Fibroblast of skin of right biceps (primary cell): ENCODE measurements at places on chromosomes 5 and 9.

GRCh38 chr5:173243243-173243830 is 8.3 kb upstream of the NKX2-5 start:
- DNase-seq = no peak

GRCh38 chr9:134947265-134947955 is 29.7 kb upstream of the FCN1 start:
- DNase-seq = no peak

DNA sequence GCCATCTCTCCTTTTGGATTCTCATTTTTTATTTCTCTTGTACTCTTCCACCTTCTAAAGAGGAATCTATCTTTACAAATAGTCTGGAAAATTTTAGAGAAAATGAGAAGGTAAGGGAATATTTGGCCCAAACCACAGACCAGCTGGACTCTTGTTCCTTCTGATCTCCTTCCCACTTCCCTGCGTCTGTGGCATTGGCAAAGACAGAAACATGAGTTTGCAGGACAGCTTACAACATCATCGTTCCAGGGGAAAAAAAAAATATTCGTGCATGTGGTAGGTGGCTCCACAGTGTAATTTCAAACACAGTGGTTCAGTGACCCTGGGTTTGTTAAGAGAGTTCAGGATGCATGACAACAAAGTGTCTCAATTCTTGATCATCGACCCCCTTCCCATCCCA is 755.0 kb downstream of the DNAH5 start:
- DNase-seq = no peak

DNA sequence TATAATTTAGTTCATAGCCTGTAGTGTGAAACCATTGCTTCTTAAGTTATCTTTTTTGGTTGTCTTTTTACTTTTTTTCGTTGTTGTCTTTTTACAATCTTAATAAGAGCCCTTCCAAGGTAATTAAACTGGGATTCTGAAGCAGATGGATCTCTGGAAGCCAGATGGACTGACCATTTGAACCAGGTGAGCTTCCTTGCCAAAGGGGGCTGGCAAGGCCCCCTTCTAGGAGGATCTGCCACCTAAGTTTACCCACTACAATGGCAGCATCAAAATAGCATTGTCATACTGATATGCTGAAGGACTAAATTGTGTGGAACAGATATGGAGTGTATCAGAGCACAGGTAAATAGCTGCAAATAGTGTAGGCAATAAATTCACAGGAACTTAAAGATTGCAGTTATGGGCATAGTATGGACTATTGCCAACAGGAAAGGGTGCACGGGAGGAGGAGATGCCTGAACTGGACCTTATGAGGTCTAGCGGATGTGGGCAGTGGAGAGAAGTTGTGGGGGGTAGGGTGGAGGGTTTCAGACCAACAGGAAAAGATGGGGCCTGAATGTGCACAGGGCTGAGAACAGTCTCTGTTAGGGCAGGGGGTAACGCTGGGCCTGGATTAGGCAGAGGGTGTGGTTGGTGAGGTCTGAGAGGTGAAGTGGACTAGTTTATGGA is 61.5 kb upstream of the CTXN3 start:
- DNase-seq = no peak

DNA sequence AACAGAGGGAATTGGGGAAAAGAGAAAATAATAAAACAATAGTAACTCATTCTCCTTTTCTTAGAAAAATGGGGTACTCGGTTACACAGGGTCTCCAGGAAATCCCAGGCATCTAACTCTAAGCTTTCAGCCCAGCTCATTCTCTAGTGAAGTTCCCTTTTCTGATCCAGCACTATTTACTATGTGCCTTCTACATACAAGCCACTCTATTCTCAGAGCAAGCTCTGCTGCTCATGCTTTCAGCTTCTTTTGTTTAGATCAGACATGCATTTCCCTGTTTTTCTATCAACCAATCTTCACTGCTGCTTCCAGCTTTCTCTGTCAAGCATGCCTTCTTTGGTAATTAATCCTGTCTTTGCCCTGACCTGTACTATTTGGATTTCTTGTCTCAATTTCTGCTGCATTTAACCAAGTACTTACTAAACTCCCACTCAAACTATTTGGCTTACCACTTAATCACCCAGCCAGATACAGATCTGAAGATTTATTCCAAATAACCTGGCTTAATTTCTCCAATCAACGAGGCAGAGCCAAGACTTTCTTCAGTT is 25.3 kb downstream of the OSMR start:
- DNase-seq = no peak

DNA sequence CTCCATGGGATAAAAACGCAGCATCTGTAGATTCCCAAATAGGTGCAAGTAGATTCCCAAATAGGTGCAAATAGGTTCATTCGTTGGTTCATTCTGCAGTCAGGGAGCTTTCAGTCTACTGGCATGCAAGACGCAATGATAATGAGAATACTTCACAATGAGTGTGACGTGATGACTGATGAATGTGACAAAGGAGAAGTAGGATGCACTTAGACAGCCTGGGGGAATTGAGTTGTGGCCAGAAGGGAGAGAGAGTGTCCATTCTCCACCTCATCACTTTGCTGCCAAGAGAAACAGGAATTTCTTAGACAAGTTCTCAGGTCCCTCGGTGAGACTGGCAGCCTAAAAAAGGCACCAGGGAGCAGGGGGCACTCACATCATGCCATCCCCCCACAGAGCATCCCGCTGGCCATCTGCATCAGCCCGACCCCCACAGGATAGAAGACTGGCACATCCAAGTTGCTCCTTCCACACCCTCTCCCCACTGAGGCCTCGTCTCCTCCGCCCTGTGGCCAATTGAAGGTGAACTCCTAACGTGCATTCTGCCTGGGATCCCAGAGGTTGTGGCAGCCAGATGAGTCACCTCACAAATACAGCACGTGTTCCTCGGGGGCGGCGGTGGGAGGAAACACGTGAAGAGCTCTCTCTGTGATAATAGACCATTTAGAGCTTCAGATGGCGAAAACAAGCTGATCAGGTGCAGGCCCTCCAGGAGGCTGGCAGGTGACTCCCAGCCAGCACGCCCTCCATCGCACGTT is 19.9 kb upstream of the KCNIP1 start:
- peak; percentile 68 for DNase-seq

DNA sequence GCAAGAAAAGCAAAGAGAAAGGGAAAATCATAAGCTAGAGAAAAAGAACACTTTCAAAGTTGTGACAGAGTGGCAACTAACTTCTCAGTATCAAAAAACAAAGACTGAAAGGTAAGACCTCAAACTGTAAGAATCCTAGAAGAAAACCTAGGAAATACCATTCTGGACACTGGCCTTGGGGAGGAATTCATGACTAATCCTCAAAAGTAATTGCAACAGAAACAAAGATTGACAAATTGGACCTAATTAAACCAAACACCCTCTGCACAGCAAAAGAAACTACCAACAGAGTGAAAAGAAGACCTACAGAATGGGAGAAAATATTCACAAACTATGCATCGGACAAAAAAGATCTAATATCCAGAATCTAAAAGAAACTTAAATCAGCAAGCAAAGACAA is 79.1 kb downstream of the FEM1C start:
- peak; percentile 33 for DNase-seq

- DNase-seq = peak; percentile 34
Measured at GRCh38 chr5:28750251-28750650, 1711.9 kb upstream of the CDH9 start.

GRCh38 chr9:32992595-32993238 is 8.7 kb downstream of the APTX start:
- no peak for DNase-seq

- peak; percentile 77 for DNase-seq
Measured at GRCh38 chr5:88833371-88834130, 49.4 kb downstream of the MEF2C start.

- DNase-seq = no peak
Measured at GRCh38 chr5:14054111-14054854, 88.9 kb upstream of the TRIO start.

DNA sequence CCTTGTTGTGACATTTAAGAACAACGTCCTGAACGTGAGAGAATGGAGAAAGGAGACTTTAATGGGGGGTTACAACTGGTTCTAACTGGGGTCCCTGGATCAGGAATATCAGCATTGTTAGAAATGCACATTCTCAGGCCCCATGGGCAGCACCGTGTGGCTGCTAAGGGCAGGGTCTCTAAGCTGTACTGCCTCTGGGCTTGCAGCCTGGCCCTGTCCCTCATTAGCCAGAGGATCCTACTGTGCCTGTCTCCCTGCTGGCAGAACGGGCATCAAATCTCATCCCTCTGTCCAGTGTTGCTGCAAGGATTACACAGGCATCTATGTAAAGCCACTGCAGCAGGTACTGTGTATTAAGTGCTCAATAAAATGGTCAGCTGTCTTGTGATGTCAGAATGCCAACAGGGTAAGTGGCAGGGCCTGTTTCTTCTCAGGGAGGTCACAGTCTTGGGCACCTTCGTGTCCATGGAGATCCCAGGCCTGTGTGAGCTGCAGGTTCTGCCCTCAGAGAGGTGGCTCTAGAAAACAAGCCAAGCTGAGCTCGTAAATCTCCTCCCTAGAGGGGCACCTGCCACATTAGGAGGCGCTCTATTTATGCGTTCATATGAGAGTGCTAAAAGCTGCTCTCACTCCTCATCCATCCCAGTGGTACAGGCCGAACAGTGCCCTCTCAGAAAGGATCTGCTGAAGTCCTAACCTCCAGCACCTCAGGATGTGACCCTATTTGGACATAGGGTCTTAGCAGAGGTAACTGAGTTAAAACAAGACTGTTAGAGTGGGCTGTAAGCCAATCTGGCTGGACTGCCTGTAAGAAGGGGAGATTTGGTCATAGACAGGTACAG is 210.5 kb downstream of the GADD45G start:
- DNase-seq = no peak

DNA sequence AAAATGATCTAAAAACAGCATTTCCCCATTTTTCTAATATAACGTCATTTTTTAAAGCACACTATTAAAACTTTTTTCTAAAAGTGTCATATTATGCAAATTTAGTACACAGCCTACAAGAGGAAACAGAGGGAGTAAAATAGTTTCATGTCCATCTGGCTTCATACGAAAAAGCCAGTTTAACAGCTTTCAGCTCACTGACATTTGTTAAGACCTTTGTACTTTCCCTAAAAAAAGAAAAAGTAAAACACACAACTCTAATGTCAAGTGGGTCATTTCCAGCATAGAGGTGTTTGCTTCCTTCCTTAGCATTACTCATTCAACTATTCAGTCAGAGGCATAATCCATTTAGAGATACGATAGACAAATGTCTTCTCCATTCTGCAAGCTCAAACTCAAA is 49.4 kb downstream of the ABHD17B start:
- DNase-seq = no peak

DNA sequence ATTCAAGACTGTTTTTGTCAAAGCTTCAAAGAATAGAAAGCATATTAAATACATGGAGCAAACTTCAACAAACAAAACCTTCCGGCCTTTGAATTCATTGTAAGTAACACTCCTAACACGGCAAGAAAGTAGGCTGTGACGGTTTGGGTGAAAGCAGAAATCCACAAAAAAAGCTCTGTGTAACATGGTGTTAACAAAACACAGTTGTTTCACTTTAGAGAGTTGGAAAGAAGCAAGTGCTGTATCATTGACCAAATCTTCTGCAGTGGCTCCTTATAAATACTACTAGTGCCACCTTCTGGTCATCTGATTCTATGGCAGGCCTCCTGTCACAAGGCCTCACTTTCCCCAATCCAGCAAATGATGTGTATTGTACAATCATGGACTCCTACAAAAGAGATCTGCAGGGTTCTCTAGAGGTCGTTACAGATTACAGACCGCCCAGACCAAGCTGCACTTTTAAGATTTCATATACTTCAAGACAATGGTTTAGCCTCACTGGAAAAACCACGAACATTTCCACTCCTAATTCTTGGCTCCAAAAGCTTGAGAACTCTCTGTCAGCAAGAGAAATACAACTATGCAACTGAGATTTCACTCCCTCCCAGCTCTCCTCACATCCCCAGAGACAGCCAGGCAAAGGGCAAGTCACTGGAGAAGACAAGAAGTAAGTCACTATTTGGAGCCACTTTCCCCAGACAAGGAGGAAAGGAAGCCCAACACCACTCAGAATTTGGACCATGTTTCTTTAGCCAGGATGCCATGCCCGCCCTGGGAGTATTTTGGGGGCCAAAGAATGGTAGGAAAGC is 196.2 kb downstream of the DTWD2 start:
- peak; percentile 68 for DNase-seq

DNA sequence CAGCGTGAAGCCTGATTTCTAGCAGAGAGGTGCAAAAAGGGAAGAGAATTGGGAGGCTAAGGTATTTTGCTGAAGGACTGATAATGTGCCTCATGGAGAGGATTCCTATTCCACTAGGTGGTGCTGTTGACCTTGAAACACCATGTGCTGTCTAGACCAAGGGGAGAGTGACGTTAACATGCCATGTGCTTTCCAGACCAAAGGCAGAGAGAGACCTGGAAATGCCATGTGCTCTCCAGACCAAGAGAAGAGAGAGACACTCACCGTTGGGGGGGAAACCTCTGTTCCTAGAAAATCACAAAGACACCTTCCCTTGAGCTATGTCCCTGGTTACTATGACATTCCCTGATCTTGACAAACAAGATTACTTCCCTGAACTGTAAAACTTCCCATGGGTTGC is 286.0 kb upstream of the TUSC1 start:
- peak; percentile 84 for DNase-seq

DNA sequence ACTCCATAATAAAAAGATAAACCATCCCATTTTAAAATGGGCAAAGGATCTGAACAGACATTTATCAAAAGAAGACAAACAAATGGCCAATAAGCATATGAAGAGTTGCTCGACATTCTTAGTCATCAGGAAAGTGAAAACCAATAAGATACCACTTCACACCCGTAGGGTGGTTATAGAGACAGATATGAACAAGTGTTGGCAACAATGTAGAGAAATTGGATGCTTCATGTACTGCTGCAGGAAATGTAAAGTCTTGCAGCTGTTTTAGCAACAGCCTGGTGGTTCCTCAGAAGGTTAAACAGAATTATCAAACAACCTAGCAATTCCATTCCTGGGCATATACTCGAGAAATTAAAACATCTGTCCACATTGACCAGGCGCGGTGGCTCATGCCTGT is 42.5 kb downstream of the GTF3C4 start:
- no peak for DNase-seq

DNA sequence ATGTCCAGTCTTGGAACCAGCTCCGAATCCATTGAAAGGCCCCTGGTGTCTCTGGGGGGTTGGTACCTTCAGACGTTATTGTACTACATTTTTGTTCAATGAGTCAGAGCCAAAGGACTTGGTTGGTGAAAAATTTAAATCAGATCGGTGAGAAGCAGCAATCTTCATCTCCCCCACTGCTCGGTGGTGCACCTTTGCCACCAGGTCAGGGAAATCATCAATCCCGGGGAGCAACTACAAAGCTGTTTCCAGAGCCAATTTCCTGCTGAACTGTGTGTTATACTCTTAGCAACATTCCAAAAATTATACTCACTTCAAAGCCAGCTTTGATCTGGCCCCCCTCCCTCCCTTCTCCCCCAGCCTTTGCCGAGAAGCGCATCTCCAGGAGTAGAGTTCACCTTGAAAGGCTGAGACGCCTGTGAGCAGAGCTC is 375.2 kb upstream of the WWC1 start:
- DNase-seq = peak; percentile 82

GRCh38 chr5:115544043-115544435 is 536 bp downstream of the FEM1C start:
- peak; percentile 57 for DNase-seq

DNA sequence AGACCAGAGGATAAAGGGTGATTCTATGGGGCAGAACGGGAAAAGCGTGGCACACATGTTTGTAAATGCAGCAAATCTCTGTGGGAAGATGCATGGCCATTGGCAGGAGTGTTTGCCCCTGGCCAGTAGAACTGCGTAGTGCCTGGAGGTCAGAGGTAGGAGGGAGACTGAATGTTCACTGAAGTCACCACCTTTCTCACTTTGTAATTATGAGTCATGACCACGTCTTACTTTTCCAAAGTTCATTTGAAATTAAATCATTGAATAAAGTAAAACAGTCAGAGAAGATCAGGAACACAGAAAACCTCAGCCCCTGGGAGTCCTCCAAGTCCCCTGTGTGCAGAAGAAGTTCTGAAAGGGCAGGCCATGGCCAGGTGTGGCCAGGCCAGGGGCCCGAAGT is 4.6 kb downstream of the PTGES start:
- DNase-seq = no peak
